ENCODE measurements at places on chromosomes 13 and 19. TPM values are rescaled to one million over a fixed set of nuclear protein-coding genes. Genes with fewer than 3 reads are reported as not detected.
A peak's percentile ranks its signal among the peaks of the same experiment; 100 is the strongest.

Gene PSG3
- total RNA-seq = not detected

Gene PLK5
- total RNA-seq = not detected

Gene LILRA2
- total RNA-seq = not detected

Gene PDE4C
- under 0.01 TPM for total RNA-seq

Gene MYO1F
- 0.40 TPM for total RNA-seq

Gene DMWD
- 19.4 TPM for total RNA-seq

Gene RFX1
- 1.3 TPM for total RNA-seq

Gene APOC1
- 0.60 TPM for total RNA-seq

Gene TTC9B
- not detected for total RNA-seq

Gene SYNGR4
- total RNA-seq = not detected

Gene HRC
- total RNA-seq = not detected

Gene NTF4
- total RNA-seq = not detected

- DNase-seq = no peak
These were observed 11.7 kb downstream of the ZSCAN1 start for GRCh38 chr19:58045411-58046050.

DNA sequence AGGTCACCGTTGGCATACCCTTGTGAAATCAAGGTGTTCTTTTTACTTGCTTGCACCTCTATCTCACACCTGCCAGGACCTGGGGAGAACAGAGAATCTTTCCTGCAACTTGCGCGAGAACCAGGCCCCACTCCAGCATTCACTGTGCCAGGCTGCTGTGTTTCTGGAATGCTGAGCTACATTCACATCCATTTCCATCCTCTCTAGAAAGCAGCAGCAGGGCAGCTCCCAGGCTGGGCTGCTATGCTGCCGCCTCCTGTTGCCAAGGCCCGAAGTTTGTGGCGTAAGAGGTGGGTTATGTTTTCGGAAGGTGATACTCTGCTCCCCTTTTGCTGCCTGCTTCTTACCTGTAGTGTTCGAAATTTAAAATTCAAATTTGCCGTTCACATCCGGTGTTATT lies 464.1 kb downstream of the KLF5 start:
- DNase-seq = no peak

DNA sequence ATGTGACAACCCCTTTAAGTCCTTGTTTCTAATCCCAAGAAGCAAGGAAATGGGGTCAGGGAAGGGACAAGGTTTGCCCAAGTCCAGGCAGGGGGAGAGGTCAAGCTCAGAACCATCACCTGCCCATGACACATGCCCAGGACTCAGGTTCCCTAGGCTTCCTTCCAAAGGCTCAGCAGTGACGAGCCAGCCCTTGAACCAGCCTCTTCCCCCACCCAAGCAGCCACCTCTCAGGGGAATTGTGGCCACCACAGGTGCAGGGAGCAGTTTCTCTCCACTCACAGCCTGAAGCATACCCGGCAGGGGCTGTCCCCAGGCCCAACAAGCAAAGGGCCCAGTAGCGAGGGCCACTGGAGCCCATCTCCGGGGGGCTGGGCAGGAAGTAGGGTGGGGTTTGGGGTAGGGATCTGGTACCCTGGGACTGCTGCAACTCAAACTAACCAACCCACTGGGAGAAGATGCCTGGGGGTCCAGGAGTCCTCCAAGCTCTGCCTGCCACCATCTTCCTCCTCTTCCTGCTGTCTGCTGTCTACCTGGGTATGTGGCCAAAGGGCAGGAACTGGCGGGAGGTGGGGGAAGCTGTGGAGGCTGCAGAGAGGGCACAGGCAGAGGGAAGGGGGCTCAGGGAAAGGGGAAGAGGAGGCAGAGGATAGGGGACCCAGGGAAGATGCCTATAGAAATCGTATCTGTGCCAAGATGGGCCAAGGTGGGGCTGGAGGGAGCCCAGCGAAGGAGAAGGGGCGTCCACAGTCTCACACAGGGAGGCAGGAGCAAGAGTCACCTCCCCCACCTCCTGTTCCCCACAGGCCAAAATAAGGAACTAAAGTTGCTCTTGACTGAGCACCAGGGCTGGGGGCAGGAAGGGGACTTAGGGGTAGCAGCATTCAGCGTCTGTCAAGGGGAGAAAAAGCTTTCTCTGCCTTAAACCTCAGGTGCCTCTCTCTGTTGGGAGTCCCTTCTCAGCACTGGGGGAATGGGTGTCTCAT lies at the start of gene CD79A:
Gene CD79A, plus strand, starts transcription at position 433 of the 986 bp plus-strand sequence. Its CDS starts 26 bp downstream, at position 459.
- DNase-seq = no peak

DNA sequence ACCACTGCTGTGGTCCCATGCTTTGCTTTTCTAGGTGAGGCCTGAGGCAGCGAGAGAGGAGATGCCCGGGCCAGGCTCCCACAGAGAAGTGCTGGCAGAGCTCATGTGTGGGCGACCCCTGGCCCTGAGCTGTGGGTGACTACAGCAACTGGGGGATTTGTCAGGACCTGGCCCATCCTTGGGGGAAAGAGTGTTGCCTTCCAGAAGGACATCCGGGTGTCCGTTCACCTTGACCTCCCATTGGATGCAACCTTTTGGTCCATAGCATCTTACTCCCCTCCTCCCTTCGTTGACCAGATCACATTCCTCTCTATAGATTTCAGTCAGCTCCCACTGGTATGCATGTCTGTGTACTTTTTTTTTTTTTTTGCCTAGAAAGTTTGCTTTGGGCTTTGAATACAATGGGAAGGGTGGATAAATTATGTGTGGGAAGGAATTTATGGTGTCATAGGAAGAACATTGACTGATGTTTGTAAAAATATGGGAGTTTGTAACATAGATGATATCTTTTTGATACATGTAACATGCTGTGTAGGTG lies 84.2 kb upstream of the RNF113B start:
- DNase-seq = peak; percentile 28

DNA sequence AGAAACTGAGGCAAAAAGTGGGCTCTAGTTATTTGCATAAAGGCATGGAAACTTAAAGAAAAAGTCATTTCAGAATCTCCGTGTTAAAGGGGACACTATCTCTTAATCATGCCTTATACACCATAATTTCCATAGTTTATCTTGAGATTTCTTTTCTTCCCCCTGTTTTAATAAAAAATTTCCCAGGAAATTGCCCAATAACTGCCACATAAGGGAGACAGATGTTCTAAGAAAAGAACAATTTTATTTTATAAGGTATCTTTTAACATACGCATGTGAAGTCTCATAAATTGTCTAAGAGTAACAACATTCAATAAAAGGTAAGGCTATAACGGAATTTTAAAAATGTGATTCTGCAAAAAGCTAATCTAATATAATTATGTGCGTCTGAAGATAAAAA lies 371.3 kb downstream of the IRS2 start:
- no peak for DNase-seq

DNA sequence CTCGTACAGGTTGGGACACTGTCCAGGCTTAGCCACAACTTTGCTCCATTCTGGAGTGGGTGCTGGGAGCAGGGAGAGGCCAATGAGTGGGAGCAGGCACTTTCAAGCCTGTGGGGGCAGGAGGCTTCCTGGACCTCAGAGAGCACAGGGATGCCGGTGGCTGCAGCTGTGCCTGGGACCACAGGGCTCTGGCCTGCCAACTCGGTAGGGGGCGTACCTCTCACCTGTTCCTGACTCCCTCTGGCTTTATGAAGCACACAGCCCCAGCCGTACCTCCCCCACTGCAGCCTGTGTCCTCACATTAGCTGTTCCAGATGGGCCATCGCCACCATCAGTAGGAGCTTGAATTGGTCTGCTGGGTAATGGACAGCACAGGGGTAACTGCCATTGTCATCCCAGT lies 278.7 kb upstream of the KLHL1 start:
- no peak for DNase-seq

DNA sequence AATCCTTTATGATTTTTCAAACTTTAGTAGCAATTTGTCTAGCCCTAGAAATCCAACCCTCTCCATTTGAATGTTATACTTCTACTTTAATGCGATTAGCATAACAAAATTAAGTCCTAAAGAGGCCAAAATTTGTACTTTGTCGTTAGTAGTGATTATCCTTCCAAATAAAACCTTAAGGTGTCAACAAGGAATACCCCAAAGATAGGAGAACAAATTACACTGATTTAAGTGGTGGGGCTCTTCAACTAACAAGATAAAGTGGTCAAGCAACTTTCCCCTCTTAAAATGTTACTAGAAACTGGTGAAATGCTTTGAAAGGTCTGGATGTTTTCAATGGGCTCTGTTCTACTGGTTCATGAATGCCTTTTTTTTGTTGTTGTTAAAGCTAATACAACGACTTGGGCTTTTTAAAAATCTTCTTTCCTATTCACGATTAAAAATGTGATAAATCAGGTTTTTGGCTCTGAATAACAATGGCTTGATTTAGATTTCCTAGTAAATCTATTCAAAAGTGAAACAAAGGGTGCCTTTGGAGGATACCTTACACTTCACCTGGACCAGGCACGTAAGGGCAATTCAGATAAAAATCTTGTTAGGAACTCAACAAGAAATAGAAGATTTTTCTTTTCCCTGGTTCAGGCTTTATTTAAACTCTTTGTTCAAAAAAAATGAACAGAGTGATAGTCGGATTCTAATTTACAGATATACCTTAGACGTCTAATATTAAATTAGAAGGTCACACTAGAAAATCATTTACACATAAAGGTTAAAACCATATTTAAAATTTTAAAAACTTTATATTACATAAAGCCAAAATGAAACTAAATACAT lies 3.1 kb downstream of the SOX21 start:
- no peak for DNase-seq

DNA sequence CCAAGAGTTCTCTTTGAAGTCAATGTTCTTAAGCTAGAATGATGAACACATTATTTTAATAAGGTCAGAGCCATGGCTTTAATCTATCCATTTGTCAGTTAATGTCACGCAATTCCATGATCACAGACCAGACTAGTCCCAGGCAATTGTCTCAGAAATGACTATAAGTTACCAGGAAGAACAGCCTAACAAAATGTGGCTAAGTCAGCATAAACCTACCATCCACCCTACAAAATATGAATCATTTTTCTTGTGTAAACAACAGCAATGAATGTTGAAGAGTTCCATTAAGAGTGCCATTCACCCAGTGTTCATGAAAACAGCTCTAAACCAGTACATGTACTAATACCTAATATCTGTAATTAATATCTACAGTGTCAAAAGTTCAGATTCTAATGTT lies 127.5 kb downstream of the KCTD12 start:
- peak; percentile 38 for DNase-seq

GRCh38 chr19:33339016-33339984 lies 34.2 kb upstream of the CEBPG start:
- no peak for DNase-seq

GRCh38 chr13:74562381-74562780 lies 428.2 kb upstream of the KLF12 start:
- no peak for DNase-seq

GRCh38 chr13:79404985-79405384 lies 1.1 kb downstream of the RBM26 start:
- peak; percentile 31 for DNase-seq

- DNase-seq = no peak
These were observed 10.5 kb upstream of the ZNF536 start for GRCh38 chr19:30361721-30362120.

- DNase-seq = no peak
These were observed 6.1 kb downstream of the CLEC4G start for GRCh38 chr19:7725791-7726190.

- no peak for DNase-seq
These were observed 64.5 kb downstream of the SPATA13 start for GRCh38 chr13:24225062-24225461.

DNA sequence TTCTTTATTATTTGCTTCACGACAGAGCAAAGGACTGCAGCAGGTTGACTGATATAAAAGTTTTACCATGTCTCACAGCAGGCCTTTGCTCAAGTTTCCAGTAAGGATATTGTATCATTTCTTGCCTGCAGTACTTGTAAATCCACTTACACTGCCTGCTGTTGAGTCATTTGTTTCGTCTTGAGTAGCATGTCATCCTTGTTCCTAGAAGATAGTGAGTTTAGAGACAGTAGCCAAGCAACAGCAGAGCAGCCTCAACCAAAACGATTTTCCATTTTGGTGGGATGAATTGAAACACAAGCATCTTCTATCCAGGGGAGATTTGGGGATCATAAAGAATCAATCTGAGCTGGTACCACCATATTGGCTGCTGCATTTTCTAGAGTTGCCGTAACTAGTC lies 24.0 kb upstream of the ALOX5AP start:
- peak; percentile 51 for DNase-seq

GRCh38 chr19:57389194-57389729 lies 392 bp upstream of the ZNF548 start:
- DNase-seq = no peak

- DNase-seq = no peak
These were observed 46.6 kb upstream of the SLC15A1 start for GRCh38 chr13:98798849-98799645.

DNA sequence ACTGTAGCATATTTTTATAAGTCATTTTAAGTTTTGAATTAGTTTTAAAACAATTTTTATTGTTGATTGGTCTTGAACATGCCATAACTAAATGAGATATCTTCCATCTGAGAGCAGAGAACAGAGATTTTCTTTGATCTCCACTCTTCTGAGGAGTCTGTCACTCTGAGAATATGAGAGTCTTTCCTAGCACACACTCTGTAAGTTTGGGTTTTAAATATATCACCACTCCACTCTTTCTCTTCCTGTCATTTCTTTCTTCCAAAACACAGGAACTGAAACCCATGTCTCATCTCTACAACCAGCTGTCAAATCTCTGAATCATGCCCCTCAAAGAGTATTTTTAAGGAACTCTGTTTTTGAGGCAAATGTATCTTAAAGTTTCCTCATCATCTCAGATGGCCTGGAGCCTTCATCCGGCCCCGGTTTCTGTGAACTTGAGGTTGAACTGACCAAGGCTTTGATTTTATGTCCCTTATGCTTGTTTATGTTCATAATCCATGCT lies 698.2 kb upstream of the SGCG start:
- DNase-seq = no peak

DNA sequence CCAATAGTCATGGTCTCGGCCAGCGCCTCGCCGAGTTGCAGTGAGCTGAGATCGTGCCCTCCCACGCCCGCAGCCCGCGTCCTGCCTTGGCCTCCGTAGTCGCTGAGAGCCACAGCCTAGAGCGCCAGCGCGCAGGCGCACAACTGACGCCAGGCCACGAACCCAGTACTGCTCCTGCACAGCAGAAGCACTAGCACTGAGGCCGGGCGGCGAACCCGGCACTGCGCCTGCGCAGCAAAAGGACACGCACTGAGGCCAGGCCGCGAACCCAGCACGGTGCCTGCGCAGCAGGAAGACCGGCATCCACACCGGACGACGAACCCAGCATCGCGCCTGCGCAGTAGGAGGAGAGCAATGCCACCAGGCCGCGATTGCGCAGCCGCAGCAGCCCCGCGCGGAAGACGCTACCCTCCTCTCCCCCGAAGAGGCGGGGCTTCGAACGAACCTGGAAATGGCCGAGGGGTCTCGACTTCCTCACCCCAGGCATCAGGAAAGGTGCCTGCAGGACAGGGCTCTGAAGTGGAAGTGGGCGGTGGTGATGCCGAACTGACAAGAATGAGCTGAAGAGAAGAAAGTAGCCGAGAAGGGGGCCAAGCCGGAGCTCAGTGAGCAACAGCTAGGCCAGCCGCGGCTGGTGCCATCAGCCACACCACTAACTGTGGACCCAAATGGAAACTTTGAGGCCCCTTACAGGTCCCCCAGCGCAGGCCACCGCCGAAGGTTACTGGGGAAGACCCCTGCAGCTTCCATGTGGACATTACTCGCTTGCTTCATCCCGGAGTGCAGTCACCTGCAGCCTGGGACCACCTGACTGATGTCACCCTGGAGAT lies 7.5 kb downstream of the F10 start:
- no peak for DNase-seq
